ENCODE measurements at places on chromosomes 6 and 20. TPM values are rescaled to one million over a fixed set of nuclear protein-coding genes. Genes with fewer than 3 reads are reported as not detected.

CCN5 gene
- 10.3 TPM for total RNA-seq

NHSL1 gene
- total RNA-seq, result 1.4 TPM

GRCh38 chr6:46773201-46773855 is 19.9 kb upstream of the MEP1A start:
- DNase-seq, result no peak

TNFRSF6B gene
- total RNA-seq, result 1.6 TPM

IL20RA gene
- 0.40 TPM for total RNA-seq

DNA sequence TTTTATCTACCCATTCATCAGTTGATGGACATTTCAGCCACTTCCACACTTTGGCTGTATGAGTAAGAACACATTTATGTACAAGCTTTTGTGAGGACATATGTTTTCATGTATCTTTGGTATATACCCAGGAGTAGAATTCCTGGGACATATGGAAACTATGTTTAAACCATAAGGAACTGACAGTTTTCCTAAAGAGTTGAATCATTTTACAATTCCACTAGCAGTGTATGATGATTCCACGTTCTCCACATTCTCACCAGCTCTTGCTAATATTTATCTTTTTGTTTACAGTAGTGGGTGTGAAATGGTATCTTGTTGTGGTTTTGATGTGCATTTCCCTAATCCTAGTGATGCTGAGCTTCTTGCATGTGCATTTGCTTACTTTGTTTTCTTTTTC is 338.1 kb downstream of the PLCB1 start:
- no peak for DNase-seq

GRCh38 chr20:17626217-17627007 is 55.6 kb downstream of the RRBP1 start:
- peak; percentile 90 for DNase-seq

DNA sequence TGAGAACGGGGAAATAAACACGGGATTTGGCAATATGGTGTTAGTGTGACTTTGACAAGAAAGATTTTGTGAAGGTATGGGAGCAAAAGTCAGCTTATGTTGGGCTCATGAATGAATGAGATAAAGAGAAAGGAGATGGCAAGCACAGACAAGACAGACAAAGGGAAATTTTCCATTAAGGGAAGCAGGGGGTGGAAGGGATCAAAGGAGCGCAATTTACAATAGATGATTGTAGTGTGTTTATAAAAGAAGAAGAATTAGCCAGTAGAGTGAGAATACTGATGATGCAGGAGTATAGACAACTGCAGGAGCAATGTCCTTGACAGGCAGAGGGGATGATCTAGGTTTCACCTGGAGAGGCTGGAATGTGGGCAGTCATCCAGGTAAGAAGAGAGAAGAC is 34.1 kb downstream of the RBM24 start:
- no peak for DNase-seq

DNA sequence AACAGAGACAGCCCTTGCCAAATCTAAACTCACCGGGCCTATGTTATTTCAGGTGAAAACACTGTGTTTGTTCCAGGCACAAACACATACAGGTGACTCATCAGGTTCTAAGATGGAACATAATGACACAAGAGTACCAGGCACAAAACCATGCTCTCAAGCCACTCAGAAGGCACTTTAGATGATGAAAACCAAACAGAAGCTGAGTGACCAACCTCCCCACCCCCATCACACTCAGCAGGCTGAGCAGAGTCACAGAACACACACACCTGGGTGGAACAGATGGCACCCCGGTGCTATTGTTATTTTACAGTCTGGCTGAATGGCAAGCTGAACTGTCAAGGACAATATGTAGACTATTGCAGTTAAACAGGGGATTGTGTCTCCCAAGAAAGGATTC is 20.6 kb upstream of the NKX2-2 start:
- no peak for DNase-seq

GHRH gene
- not detected for total RNA-seq

IMPG1 gene
- total RNA-seq, result not detected

Measured in psoas muscle (tissue), 8 donors.